Globus pallidus (tissue), 1 donor: ENCODE measurements at places on chromosomes 4 and X.

DNA sequence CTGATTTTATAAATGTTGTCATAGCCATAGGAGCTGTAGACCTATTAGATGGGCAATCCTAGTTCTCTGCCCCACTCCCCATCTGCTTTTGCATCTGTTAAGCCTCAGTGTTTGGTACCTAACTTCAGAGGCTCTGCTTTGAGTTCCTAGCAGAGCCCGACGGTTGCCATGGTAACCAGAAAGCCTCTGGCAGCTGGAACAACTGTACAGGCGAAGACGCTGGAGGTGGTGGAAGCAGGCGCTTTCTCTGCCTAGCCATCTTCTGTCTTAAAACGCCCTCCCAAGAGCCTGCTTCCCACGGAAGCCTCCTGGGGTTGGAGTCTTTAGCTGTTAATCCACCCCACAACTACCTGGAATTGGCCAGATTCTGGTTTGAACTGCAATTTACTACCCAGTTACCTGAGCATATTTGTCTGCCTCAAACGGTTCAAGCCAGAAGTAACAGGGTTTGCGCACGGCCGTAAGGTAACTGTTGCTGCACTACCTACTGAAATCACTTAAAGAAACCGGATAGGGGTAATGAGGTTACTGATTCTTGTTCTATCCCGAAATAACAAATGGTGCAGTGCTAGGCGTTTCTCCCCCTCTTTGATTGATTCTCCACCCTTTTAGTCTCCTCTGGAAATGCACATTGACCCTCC lies 1.0 kb upstream of the GABRG1 start:
- DNase-seq: no peak

GRCh38 chr4:628311-628741 lies 3.0 kb downstream of the PDE6B start:
- no peak for DNase-seq

- DNase-seq: no peak
These were observed 7.6 kb upstream of the KLHL2 start for GRCh38 chr4:165199722-165200121.

GRCh38 chrX:16628946-16629595 lies 20.9 kb upstream of the S100G start:
- DNase-seq: no peak

DNA sequence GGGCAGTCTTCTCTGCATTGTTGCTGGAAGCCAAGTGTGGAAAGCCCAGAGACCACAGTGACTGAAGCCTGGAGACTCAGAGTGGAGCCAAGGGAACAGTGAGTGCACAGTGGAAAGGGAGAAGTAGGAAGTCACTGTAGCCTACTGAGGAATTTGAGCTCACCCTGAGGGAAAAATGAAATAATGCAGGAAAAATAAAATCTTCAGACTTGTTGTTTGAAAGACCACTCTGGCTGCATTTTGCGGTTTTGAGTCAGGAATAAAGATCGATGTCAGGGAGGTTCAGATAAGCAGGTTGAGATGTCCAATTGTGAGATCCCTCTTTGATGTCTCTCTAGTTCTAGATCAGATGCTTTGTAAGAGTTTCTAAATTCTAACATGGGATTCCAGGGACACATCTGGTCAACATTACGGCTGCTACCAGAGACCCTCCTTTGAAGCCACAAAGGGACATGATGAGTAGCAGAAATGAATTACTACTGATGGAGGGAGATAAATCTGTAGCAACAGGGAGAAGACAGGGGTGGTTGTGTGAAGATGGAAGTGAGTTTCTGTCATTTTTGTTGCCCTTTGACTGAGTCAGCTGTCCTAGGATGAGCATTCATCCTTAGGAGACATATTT lies 8.4 kb downstream of the ADH4 start:
- DNase-seq: no peak

DNA sequence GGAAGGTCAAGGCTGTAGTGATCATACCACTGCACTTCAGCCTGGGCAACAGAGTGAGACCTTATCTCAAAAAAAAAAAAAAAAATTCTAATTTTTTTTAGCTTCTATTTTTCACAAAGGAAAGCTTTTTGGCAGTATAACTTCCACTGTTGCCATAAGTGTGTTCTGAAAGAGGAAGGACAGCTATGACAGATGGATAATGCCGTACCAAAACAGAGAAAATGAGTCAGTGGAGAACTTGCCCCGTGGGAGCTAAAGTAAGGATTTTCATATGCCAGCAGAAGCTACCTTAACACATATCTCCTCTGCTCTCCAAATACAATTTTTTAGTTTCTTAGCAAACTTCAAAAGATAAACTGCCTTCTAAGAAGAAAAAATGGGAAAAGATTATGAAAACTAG lies 43.7 kb downstream of the RPS3A start:
- DNase-seq: no peak

- DNase-seq: peak; percentile 63
These were observed 151.3 kb upstream of the TTC29 start for GRCh38 chr4:147096667-147097604.

DNA sequence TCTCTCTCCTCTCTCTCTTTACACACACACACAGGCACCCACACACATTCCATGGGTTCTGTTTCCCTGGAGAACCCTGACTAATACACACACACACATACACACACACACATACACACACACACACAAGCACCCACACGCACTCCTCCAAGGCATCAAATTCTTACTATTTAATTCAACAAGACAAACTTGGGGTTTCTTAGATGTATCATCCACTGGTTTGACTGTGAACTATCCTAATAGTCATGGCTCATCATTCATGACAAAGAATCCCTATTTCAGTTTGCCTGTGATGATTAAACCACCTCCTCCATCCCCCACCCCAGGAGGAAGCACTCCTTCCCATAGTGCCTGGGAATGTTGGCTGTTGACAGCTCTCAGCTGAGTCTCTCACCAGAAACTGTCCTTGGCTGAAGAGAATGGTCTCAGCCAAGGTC lies 98.2 kb downstream of the USP46 start:
- no peak for DNase-seq

DNA sequence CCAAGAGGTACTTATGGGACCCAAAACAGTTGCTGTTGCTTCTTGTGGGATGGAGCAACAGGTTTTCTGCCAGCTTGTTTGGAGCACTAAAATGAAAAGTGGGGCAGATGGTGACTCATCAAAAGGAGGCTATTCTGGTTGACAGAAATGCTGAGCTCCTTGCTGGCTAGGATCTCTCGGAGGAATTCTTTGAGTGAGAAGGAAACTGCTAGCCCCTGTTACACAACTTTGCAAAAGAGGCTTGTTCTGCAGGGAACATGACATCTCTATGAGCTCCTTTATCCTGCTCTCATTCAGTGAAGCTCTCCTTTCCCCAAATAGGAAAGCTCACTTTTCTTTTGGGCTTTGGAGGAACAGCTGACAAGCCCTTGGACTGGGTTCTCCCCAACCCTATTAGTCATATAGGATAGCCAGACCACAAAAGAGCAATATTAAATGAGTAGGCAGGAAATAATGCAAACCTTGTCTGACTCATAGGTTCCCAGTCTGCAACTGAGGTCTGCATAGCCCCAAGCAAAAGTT lies 108.3 kb downstream of the CDS1 start:
- DNase-seq: no peak

DNA sequence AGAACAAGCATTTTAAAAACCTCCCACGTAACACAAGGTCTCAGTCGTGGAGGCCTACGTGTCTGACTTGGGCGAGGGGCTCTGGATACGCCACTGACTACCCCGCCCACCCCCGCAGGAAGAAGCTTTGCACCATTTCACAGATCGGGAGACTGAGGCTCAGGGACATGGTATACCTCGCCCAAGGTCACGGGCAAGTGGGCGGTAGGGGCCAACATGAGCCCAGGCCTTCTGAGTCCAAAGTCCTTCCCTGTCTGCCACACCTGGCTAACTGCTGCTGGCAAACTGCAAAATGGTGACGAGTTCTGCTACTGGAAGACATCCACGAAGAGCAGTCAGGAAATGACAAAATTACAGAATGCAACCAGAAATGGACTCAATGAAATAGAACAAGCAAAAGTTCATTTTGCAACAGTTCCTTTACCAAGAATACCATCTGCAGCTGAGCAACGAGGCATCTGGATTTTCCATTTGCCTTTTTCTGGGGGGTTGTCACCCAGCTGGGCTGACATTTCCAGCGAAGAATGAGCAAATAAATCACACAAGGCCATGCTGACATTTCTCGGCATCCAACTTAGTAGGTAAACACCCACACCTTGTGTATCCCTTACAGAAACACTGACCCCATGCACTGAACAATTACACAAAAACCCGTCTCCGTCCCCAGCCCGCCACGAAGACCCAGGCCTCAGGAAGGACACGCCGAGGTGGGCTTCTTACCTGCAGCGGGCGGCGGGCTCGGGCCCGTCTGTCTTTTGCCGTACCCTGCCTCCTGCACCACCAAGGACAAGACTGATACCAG lies 70.2 kb upstream of the AFAP1 start:
- no peak for DNase-seq

- no peak for DNase-seq
These were observed 33.4 kb downstream of the SULT1B1 start for GRCh38 chr4:69726971-69727370.

DNA sequence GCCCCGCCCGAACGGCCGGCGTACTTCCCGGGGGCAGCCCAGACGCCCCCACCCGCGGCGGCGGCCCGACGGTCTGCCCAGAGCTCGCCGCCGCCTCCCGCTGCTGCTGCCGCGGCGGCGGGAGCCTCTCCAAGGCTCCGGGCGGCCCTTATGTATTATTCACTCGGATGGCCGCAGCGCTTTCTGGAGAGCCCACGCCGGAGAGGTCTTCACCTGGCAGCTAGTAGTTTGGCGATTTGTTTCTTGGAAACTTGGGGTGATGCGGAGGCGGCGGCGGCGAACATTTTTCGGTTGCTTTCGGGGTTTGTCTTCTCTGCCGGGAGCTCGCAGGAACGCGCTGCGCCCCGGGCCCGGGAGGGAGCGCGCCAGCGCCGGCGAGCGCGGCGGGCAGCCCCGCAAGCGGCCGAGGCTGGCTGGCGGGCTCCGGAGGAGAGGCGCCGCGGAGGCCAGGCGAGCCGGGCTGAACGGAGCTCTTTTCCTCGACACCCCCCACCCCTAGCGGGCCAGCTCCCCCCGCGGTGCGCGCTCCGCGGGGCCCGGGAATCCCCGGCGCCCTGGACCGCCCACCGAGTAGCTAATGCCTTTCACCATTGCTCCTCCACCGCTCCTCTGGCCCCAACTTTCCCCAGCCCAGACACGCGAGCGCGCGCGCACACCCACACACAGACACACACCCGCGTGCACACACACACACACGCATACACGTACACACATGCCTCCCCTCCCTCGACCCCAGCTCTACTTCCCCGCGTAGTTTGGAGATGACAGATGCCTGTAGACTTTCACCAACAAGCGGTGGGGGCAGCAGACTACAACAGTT lies 113.5 kb downstream of the DHX15 start:
- DNase-seq: no peak
